IMR-90 (cell line): ENCODE measurements at places on chromosomes 16 and 17. TPM values are rescaled to one million over a fixed set of nuclear protein-coding genes. Genes with fewer than 3 reads are reported as not detected.

DNA sequence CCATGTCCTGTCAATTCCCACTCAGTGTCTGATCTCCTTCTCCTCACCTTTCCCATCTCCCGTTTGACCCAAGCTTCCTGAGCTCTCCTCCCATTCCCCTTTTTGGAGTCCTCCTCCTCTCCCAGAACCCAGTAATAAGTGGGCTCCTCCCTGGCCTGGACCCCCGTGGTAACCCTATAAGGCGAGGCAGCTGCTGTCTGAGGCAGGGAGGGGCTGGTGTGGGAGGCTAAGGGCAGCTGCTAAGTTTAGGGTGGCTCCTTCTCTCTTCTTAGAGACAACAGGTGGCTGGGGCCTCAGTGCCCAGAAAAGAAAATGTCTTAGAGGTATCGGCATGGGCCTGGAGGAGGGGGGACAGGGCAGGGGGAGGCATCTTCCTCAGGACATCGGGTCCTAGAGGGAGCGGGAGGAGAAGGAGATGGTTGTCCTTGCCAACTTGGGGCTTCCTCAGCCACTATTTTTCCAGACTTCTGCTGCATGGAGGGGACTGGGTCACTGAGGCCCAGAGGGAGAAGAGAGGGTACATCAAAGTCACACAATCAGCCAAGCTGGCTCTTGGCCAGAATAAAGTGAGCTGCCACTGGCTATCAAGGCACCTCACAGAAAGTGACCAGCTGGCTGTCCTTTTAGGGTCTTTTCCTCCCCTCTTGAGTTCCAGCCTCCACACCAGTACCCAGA is 1.9 kb upstream of the TBC1D10B start:
- no peak for DNase-seq

GRCh38 chr16:85401917-85402766 is 211.0 kb upstream of the GSE1 start:
- DNase-seq: no peak

- DNase-seq: peak; percentile 89
Observed at GRCh38 chr16:87463722-87464690, 28.8 kb downstream of the ZCCHC14 start.

- DNase-seq: no peak
Observed at GRCh38 chr17:60077226-60077625, 1.5 kb downstream of the HEATR6 start.

DNA sequence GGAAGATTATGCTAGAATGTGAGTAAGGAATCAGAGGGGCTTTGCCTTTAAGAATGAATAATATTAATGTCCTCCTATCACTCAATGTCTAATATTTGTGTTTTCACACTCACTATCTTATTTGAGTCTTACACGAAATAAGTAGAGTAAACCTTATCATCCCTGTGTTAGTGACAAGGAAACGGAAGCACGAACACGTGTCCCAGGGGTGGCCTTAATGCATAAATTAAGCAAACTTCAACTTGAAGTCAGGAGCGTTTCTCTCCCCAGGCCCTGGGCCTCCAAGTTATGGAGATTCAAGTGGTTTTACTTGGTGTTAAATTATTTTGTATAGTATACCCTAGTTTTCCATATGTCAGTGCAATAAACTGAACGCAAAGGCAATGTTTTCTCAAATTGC is 96.0 kb downstream of the WDR59 start:
- DNase-seq: no peak

DNA sequence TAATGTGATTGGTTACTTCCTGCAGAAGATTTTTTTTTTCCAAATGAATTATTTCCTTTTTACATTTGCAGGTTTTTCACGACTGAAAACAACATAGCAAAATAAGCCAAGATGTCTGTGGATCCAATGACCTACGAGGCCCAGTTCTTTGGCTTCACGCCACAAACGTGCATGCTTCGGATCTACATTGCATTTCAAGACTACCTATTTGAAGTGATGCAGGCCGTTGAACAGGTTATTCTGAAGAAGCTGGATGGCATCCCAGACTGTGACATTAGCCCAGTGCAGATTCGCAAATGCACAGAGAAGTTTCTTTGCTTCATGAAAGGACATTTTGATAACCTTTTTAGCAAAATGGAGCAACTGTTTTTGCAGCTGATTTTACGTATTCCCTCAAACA is 2.4 kb downstream of the MIS12 start:
- DNase-seq: no peak

- no peak for DNase-seq
Observed at GRCh38 chr17:32239456-32239855, 26.2 kb upstream of the RHBDL3 start.

GRCh38 chr16:31301708-31302400 is 42.1 kb downstream of the ITGAM start:
- DNase-seq: no peak

DNA sequence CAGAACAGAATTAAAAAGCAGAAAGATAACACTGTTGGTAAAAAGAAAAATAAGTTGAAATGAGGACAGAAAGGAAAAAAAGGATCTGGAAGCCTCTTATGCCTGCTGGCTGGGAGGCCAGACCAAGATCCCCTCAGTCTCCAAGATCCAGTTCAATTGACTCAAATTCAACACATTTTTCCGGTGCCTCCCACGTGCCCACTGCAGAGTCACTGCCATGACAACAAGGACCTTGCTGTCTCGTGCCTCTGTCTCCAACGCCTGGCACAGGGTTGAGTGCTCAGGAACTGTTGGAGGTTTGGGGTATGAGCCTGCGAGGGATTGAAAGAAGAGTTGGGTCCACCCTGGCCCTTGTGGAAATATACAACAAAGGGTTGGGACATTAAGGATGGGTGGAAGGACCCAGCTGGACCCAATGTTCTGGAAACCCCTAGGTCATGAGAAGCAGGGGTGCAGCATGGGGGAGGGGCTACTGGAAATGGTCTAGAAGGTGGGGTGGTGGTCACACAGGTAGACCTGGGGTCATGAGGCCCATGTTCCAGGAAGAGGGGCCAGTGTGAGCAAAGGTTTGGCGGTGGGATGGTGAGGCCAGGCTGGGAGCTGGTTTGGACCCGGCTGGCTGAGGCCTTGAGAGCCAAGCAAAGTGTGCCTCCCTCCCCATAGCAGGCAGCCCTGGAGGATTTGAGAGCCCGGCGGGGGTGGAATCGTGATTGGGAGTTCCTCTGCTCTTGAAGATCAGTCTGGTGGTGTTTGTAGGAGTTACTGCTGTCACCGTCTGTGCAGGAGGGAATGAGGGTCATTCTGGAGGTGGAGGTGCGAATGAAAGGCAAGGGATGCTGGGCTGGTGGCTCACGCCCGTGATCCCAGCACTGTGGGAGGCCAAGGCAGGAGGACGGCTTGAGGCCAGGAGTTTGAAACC is 1.3 kb downstream of the IL34 start:
- DNase-seq: no peak

DNA sequence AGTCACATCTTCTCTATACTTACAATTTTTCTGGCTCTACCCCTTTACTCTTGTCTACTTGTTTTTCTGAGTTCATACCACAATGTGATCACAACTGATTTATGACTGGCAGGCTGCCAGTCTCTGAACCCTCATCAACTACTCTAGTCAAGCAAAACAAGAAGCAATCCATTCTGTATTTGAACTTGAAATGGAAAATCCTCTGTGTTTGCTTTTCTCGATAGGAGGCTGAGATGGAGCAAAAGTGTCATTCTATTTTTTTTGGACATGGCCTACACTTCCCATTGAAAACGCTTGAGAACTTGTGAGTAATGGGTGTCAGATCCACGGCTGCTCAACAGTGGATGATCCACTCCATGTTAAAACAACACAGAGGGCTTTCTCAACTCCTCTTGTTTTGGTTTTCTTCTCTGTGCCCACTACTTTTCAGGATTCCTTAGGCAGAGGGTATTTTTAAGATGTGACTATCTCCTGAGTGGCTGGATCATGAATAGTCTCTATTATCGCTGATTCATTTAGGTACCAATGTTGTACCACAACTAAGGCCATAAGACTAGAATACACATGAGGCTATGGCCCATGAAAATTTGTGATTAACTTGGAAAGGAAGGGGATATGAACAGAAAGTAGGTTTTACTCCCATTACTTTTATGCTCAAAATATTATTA is 11.7 kb downstream of the TMEM100 start:
- DNase-seq: no peak

- DNase-seq: no peak
Observed at GRCh38 chr16:3549906-3550305, 27.3 kb downstream of the NLRC3 start.

DNA sequence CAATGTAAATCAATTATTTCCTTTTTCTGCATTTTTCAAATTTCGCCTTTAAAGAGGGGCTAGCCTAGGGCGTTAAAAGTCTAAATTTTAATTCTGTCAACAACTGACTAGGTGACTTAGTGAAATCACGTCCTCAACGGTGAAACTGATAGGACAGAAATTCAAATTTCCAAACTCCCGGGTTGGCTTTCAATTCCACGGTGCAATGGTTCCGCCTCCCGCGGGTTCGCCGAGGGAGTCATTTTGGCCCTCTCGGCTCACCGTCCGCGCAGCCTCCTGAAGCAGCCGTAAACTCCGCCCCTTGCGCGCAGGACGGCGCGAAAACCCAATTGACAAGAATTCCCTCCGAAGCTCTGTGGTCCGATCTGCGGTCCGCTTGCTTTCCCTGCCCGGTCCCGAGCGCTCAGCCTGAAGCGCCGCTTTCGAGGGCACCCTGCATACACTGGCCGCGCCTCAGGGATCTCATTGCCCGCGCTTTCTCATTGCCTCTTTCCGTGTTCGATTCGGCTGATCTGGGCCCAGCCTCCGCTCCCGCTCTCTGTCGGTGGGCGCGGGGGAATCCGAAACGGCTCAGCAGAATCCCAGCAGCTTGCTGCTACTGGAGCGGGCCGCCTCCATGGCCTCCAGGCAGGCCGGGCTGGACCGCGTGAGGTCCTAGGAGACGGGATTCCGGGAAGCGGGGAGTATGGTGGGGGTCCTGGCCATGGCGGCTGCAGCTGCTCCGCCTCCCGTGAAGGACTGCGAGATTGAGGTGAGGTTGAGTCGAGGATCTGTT is at the start of gene ATAD5:
ATAD5 (plus strand) TSS at position 304 of the 775 bp plus-strand sequence; CDS start at position 686, 382 bp downstream.
- peak; percentile 91 for DNase-seq

SPHK1 gene
- 44.4 and 45.8 TPM in 2 replicates for total RNA-seq

CNGB1 gene
- total RNA-seq: not detected in 2 replicates

EPX gene
- not detected in 2 replicates for total RNA-seq

TAC4 gene
- total RNA-seq: not detected in 2 replicates
